ENCODE measurements at places on chromosomes 11 and 22.

DNA sequence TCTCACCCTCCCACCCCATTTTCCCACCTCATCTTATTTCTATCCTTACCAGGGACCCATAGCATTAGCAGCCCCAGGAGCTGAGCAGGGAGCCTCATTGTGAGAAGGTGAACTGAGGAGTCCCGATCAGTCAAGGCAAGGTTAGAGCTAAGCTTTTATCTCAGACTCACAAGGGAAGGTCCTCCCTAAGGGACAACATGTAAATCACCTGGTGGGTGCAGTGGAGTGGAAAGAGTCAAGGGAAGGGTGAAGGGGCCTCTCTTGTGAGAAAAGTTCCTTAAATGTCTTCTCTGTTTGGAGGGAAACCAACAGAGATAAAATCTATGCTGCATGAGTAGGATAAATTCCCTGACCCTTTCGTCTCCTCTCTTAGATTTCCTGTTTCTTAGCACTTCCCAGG, 85.9 kb downstream of the GAB4 start:
- DNase-seq, result no peak

- peak; percentile 47 for DNase-seq
Observed at GRCh38 chr22:26534874-26535602, 22.8 kb upstream of the TFIP11 start.

DNA sequence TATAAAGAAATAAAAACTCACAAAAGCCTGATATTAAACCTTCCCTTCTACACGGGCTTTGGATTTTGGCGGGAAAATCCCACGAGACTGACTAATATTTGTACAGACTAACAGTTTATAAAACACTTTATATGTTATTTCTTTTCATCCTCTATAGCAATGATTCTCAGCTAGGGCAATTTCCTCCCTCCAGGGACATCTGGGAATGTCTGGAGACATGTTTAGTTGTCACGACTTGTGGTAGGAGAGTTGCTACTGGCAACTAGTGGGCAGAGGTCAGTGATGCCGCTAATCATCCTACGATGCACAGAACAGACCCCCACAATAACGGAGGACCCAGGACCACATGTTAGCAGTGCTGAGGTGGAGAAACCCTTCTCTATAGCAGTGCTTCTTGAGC, 304.8 kb upstream of the PITPNB start:
- no peak for DNase-seq

GRCh38 chr11:121740902-121741301, 288.1 kb upstream of the SORL1-AS1 start:
- no peak for DNase-seq

DNA sequence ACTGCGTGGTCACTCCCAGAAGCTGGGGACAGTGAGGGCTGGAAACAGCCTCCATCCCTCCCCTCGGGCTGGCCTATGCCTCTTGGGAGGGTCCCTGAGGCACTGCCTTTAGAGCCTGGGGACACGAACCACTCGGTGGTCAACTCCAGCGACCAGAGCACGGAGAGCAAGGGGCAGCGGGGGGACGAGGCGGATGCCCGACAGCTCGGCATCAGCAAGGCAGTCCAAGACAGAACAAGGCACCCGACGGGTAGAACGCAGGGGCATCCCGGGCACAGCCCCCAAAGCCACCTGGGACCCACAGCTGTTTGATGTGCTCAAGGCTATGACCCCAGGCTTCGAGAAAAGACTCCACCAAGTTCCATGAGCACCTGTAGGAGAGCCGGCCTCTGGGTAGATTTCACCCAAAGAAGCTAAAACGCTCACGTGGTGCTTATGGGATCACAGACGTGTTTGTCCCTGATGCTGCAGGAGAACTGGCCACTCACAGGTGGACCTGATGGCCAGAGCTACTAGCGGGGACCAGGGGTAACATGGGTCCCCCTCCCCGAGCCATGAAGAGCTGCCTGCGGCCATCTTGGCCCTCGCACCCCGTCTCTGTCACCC, 510 bp upstream of the LSP1 start:
- DNase-seq, result no peak
